Activated CD8-positive, alpha-beta memory T cell treated with anti-CD3 and anti-CD28 coated beads for 4 hours (primary cell): ENCODE measurements at places on chromosomes 16 and 17.

- no peak for DNase-seq
Measured at GRCh38 chr16:78433116-78433515, 333.7 kb downstream of the WWOX start.

DNA sequence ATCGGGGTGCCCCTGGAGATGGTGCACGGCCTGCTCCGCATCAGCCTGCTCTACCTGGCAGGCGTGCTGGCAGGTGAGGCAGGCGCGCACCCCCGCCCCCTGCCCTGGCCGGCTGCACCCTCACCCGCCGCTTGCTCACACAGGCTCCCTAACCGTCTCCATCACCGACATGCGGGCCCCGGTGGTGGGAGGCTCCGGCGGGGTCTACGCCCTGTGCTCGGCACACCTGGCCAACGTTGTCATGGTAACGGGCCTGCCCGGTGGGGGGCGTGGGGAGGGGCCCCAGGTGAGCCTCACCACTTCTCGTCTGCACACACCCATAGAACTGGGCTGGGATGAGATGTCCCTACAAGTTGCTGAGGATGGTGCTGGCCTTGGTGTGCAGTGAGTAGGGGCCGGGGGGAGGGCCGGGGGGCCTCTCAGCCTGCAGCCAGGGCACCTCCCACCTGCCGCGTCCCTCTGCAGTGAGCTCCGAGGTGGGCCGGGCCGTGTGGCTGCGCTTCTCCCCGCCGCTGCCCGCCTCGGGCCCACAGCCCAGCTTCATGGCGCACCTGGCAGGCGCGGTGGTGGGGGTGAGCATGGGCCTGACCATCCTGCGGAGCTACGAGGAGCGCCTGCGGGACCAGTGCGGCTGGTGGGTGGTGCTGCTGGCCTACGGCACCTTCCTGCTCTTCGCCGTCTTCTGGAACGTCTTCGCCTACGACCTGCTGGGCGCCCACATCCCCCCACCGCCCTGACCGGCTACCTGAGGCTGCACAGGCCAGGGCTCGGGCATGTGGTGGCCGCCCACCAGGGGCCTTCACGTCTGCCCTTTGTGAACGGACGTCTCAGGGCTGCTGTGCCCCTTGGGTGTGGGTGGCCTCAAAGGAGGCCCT is 2.1 kb downstream of the RHBDL1 start:
- DNase-seq, result no peak

DNA sequence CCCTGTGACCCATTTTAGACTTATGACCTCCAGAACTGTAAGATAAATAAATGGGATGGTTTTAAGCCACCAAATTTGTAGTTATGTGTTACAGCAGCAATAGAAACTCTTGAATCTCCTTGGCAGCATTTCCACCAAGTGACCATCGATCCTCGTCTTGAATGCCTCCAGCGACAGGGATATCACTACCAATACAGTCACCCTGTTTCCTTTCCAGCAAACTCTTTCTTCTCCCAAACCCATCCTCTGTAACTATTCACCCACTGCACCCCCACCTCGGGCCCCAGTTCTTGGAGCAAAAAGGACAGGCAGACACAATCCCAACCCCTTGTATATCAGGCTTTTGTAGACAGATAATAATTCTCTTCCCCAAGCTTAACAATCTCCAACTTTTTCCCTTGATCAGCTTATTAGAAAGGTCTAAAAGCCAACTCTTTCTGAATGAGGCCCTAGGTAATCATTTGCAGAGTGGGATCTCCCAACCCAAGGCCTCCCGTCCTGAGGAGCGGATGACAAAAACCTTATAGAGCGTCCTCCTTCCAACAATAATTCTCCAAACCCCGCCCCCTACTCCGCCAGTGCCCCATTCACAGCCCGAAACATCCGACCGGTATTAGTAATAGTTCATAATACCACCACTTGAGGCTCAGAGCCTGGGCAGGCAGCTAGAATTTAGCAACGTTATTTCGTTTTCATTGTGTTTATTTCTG is 14.7 kb upstream of the PLLP start:
- DNase-seq, result peak; percentile 18

DNA sequence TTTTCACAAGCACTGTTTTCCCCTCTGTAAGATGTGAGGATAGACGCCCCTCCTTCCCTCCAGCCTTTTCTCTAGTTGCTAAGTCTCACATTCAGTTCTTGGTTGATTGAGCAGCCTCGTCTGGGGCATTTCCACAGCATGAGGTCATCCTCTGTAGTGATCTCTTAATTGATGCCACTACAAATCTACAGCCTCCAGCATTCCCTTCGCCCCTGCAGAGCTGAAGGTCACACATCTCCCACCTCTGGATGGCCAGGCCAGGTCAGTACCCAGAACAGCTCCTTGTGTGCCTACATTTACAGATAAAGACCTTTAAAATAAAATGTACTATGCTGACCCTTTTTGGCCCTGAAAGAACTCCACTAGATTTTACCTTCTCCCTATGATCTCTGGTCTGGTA is 32.5 kb upstream of the CDH11 start:
- DNase-seq, result no peak
